ENCODE measurements at places on chromosomes 6 and 20.
A peak's percentile ranks its signal among the peaks of the same experiment; 100 is the strongest.

DNA sequence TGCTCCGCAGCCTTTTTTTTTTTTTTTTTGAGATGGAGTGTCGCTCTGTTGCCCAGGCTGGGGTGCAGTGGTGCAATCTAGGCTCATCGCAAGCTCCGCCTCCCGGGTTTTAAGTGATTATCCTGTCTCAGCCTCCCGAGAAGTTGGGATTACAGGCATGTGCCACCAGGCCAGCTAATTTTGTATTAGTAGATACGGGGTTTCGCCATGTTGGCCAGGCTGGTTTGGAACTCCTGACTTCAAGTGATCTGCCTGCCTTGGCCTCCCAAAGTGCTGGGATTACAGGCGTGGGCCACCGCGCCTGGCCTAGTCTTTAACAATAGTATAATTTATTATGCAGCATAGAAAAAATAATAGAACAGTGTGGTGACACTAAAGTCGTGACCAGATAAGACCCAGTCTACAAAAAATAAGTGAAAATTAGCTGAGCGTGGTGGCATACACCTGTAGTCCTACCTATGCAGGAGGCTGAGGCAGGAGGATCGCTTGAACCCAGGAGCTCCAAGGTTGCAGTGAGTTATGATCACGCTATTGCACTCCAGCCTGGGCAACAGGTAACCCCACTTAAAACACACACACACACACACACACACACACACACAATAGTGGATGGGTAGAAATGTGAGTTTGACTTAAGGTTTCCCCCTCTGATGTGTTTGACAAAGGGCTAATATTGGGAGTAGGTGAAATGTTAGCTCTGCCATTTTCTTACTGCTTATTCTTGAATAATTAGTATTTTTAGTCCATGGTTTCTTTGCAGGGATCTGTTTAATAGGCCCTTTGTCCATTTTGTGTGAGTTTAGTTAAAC, 6.5 kb downstream of the PIM1 start:
- no peak for DNase-seq

DNA sequence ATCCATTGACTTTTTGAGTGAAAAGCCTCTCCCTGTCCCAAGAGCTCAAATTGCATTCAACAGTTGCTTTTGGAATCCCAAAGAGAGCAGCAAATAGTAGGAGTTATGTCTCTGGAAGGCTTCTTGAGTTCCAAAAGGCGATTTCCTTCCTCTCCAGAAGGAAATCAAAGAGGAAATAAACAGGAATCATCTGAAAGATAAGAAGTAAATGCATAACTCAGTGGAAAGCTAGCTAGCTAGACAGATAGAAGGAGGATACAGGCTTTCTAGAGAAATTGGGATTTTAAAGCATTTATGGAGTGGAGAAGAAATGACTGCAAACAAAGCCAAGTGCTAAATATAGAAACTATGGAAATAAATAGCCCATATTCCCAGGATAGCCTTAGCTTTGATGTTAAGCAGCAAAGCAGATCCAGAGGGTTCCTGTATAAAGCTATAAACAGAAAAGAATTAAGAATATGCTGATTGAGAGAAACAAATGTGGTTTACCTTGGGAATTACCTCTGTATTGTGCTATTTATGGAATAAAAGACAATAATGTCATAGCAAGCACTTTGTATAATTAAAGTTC, 214.7 kb downstream of the PLCB1 start:
- DNase-seq, result no peak

- DNase-seq, result no peak
Measured at GRCh38 chr6:40674170-40674569, 87.0 kb upstream of the LRFN2 start.

DNA sequence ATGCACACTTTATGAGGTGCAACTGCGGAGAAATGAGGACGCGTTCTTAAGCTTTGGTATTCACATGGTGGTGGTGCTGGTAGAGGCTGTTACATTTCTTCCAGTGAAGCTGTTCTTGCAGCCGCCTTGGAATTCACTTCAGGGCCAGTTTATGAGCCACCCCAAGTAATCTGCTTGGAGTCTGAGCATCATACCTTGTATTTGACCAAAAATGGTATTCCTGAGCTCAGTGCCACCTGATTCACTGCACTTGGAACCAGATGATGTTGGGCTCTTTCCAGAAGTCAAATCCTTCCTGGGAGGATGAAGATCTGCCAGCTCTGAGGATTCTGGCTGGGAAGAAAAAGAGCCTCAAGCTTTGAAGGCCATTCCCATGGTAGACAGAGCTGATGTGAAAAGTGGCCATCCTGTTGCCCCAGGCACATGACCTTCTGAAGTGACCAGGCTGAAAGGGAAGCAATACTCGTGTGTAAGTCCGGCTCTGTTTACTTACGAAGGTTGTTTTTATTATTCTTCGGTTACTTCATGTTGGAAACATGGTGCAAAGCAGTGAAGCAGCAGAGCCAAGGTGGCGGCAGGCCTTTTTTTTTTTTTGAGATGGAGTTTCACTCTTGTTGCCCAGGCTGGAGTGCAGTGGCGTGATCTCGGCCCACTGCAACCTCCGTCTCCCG, 7.7 kb downstream of the MANBAL start:
- DNase-seq, result no peak

DNA sequence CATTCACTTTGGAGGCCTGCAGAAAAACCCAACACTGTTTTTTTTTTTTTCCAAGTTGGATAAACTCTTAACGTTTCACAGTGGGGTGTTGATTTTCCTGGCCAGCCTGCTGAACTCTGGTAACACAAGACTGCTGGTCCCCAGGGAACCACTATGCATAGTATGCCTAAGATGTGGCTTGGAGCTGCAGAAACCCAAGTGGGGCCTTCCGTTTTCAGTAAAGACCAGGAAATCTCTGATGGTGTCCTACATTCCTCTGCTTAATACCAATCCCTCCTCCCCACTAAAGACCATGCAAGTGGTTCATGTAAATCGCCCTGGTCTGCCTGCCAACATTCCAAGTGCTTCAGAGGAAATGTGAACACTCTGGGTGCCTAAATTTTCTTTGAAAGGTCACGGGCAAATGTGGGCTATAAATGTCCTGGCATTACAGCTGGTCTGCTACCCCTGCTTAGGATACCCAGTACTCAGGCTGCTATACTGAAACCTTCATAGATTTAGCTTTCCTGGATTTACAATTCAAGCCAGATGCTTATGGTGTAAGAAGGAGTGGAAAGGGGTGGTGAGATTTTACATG, 615.4 kb downstream of the MAFB start:
- no peak for DNase-seq

GRCh38 chr6:155040901-155041650, 46.0 kb downstream of the TIAM2 start:
- no peak for DNase-seq

GRCh38 chr6:42021847-42022754, 28.2 kb upstream of the TAF8 start:
- DNase-seq, result peak; percentile 24

DNA sequence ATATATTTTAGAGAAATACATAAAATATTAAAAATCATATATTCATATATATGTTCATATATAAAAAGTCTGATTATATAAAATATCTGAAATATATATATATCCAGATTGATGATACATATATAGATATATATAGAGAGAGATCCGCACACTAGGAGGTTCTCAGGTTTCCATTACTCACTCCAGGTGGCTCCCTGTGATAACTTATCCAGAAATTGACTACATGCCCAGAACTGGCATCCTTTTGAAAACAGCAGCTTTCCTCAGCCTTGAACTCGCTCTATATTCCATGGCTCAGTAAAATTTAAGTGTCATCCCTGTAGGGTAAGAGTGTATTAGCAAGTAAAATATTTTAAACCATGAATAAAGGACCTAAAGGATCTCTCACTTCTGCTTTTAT, 206.8 kb downstream of the TINAG start:
- no peak for DNase-seq

DNA sequence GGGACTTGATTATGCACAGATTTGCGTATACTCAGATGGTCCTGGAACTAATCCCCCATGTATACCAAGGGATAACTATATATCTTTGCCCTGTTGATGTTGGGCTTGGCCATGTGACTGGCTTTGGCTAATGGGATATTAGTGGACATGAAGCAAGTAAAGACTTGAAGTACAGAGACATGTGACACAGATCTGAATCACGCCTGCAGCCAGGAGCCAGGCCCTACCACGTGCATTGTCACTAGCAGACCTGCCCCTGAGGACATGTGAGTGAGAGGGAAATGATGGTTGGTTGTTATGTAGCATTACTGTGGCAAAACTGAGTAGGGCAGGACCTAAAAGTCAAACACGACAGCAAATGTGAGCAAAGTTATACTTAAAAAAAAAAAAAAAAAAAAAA, 155.7 kb downstream of the AKAP7 start:
- no peak for DNase-seq

GRCh38 chr6:129314575-129314974, 395.4 kb downstream of the ARHGAP18 start:
- no peak for DNase-seq

DNA sequence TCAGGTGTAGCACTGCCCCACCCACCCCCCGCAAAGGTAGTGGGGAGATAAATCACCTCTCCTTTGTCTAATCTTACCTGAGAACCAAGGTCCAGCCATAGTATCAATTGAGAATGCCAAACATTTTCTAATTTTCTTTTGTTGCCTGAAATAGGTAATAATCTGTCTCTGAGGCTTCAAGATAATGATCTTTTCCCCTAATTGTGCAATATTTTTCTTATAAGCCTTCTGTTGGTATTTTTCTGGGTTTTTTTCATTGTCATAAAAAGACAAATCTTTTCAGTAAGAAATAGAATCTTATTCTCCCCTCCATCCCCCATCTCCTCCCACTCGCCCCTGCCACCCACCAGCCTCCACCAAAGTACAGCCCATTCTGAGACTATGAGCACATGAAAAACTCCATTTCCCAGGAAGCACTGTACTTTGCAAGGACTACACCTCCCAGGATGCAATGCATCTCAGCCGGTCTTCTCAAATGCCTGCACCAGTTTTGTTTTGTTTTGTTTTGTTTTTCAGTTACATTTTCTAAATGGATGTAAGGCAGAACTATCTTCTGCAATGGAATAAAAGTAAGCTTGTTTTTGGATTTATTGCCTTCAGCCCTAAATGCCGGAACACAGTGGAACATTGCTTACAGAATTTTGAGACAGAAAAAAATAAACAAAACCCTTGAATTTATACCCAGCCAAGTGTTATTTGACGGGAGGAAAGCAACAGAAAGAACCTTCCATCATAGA, 268.0 kb downstream of the TFAP2A start:
- DNase-seq, result no peak

DNA sequence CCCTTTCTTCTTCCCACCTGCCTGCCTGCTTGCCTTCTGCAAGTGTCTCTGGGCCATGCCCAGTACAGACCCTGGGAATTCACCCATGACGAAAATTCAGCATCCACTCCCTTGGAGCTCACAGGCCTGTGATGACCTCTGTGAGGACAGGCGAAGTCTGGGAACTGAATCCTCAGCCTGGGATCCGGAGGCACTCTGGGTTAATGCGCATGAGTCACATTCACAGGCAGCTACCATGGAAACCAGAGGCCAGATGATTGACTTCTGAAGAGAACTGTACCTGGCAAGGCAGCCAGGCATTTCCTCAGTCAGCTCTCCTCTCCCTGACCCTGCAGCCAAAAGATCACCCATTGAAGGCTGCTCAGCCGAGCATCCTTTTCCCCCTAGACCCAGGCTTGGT, 41.0 kb downstream of the SLC9A8 start:
- no peak for DNase-seq

GRCh38 chr6:85756982-85757381, 114.3 kb upstream of the SYNCRIP start:
- DNase-seq, result no peak

DNA sequence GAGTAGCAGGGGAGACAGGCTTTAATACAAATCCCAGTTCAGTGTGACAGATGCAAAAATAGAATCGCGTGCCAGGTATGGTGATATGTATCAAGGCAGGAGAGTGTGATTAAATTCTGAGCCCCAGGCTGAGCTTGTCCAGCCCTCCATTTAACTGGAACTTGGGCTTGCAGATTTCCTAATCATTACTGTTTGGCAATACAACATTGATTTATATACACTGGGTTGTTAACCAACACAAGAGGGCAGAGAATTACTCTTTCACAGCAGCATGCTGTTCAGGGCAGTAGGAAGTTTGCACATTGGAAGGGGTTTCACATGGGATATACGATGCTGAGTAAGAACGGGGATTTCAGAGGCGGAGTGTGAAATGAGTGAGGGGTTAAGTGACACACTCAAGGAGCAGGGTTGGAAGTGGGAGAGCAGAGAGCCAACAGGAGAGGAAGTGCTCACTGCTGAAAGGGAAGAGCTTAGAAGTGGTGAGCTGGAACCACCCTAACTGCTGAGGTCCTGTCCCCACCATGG, 70.8 kb upstream of the ATXN1 start:
- no peak for DNase-seq

GRCh38 chr6:117718895-117719294, 43.6 kb downstream of the NUS1 start:
- no peak for DNase-seq

GRCh38 chr6:135458051-135458450, 39.5 kb downstream of the AHI1 start:
- no peak for DNase-seq

DNA sequence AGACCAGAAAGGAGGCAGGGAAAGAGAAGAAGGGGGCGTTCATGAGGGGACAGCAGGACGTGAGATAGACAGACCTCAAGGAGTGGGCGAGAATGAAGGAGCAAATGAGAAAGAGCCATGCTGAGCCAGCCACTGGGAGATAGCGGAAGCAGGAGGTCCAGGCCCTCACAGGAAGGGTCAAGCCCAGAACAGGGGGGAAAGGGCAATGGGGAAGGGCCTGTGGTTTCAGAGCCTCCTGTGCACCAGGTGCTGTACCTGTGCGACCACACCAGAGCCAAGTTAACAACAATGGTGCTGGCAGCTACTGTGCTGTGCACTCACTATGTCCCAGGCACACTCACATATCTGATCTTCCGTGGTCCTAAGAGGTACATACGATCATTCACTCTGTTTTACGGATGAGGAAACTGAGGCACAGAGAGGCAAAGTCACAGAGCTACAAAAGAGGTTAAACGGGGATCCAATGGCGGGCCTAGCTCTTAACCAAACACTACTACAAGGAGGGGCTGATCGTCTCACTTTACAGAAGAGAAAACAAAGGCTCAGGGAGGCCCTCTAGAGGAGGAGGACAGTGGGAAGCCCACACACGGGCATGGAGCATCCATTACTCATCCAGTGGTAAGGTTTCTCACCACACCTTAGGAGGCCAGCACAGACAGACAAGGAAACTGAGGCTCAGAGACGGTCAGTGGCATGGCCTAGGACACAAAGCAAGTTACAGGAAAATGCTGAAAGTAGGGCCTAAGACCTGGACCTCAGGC, 129.1 kb downstream of the PREX1 start:
- DNase-seq, result no peak

- no peak for DNase-seq
Measured at GRCh38 chr6:27755768-27756167, 156.4 kb downstream of the OR2B2 start.

- DNase-seq, result no peak
Measured at GRCh38 chr20:62952373-62952967, at the start of gene SLC17A9. TSS of gene SLC17A9 (plus strand) at chr20:62952709. CDS start at chr20:62952831, 122 bp downstream.

- DNase-seq, result no peak
Measured at GRCh38 chr20:58210398-58210747, 18.1 kb downstream of the ANKRD60 start.
